ENCODE measurements at places on chromosomes 1 and 21. TPM values are rescaled to one million over a fixed set of nuclear protein-coding genes. Genes with fewer than 3 reads are reported as not detected.

GRCh38 chr1:156477526-156478249 lies 22.9 kb downstream of the MEF2D start:
- DNase-seq, result no peak
- peaks cover 51% of the 10 kb centered on the region for H3K36me3 ChIP-seq
- no peaks in the 10 kb centered on the region for H3K27me3 ChIP-seq
- H3K4me3 ChIP-seq, result no peak overlapping the region
- H3K4me1 ChIP-seq, result peaks cover 31% of the 10 kb centered on the region
- H3K27ac ChIP-seq, result peak overlapping the region; percentile 97

Gene AKNAD1
- total RNA-seq, result 0.17 TPM

DNA sequence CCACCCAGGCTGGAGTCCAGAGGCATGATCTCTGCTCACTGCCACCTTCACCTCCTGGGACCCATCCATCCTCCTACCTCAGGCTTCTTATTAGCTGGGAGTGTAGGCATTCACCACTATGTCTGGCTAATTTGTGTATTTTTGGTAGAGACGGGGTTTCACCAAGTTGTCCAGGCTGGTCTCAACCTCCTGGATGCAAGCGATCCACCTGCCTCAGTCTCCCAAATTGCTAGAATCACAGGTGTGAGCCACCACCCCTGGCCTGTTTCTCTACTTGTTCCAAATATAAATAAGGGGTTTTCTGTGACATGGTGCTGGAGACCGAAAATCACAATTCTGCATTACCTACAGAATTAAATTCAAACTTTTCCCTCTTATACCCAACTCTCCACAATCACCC lies 36.6 kb upstream of the HSD3B1 start:
- no peaks in the 10 kb centered on the region for H3K4me1 ChIP-seq
- DNase-seq, result no peak
- no peak overlapping the region for H3K27ac ChIP-seq
- no peaks in the 10 kb centered on the region for H3K27me3 ChIP-seq

DNA sequence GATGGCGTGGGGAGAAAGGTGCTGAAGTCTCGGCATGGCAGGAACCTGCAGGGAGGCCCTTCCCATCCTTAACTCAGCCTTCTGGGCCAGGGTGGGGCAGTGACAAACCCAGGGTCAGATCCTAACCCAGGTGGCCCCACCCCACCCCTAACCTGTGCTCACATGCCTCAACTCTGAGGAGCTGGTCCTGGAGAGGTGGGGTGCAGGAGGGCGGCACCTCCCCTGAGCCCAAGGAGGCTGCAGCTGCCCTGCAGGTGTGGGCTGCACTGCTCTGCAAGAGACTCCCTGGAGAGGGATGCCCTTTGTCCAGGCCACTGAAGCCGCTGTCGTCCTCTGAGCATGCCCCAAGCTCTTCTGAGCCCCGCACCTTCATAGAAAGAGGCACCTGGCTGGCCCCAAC lies 15.2 kb upstream of the ADAMTSL4 start:
- DNase-seq, result no peak
- no peak overlapping the region for H3K4me3 ChIP-seq
- H3K4me1 ChIP-seq, result peaks cover 12% of the 10 kb centered on the region
- H3K27me3 ChIP-seq, result no peaks in the 10 kb centered on the region
- no peak overlapping the region for H3K27ac ChIP-seq

DNA sequence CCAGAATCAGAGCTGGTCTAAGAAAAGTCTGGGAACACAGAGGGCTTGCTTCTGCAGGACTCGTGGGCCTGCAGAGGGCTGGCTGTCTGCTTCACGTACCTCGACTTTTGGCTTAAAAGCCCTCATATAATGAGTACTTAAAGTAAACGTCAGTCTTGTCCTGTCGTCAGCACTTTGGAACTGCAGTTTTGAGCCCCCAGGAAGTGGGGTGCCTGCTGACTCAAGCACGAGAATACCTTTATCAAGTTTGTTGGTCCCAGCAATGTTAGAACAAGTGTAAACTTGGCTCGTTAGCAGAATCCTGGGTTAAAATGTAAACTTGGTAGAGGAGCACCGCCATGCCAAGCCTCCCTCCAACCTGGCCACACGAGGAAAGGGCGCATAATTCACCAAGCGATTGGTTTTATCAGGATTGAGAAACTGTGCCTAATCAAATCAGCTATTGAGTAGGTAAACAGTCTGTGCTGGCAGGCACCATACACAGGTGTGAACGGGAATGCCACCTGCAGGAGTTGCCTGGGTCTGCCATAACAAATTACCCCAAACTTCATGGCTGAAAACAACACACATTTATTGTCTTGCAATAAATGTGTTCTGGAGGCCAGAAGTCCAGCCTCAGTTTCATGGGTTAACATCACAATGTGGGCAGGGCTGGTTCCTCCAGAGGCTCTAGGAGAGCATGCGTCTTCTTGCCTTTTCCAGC lies 45.0 kb upstream of the FHAD1 start:
- peaks cover 12% of the 10 kb centered on the region for H3K4me1 ChIP-seq
- H3K27ac ChIP-seq, result no peak overlapping the region
- no peak overlapping the region for H3K4me3 ChIP-seq
- no peaks in the 10 kb centered on the region for H3K27me3 ChIP-seq

DNA sequence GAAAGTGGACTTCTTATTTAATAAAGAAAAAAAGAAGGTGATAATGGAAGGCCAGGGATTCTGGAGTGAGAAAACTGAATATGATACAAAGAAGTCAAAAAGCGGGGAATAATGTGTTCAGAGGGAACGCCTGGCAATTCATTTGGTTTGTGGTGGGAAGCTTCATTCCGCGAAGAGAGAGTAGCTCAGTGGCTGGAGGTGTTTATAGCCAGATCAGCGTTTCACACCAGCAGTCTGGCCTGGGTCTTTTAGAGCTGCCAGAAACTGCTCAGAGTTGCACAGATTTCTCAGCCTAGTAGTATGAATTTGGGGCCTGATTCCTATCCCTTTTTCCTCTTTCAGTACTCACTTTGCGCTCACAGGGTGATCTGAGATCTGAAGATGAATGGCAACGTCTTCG lies 67.8 kb upstream of the IPO9 start:
- H3K4me1 ChIP-seq, result peaks cover 46% of the 10 kb centered on the region
- no peaks in the 10 kb centered on the region for H3K36me3 ChIP-seq
- no peak overlapping the region for H3K4me3 ChIP-seq
- no peak for DNase-seq
- H3K27me3 ChIP-seq, result no peaks in the 10 kb centered on the region

DNA sequence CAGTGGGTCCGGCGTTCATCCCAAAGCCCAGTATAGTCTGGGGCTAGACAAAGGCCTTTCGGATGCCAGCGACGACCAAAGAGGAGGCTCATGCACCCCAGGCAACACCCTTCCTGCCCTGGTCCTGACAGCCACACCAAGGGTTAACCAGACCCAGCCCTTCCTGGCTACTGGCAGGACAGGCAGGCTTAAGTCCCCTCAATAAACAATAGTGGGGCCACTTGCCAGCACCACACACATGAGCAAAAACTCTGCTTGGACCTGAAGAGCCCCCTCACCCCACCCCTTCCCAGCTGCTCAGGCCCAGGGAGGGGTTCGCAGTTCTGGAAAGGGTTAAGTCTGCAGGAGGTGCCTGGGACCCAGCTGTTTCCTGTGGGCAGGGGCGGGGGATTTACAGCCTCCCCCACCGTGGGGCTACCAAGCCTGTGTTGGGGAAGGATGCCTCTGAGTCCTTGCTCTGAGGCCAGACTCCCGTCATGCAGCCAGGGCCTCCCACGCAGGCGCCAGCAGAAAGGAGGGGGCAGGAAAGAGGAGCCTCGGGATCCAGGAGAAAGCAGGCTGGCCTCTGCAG lies 18.2 kb downstream of the PHLDA3 start:
- DNase-seq, result peak; percentile 92
- no peaks in the 10 kb centered on the region for H3K36me3 ChIP-seq
- peaks cover 7% of the 10 kb centered on the region for H3K4me1 ChIP-seq
- no peak overlapping the region for H3K4me3 ChIP-seq
- no peaks in the 10 kb centered on the region for H3K27me3 ChIP-seq

DNA sequence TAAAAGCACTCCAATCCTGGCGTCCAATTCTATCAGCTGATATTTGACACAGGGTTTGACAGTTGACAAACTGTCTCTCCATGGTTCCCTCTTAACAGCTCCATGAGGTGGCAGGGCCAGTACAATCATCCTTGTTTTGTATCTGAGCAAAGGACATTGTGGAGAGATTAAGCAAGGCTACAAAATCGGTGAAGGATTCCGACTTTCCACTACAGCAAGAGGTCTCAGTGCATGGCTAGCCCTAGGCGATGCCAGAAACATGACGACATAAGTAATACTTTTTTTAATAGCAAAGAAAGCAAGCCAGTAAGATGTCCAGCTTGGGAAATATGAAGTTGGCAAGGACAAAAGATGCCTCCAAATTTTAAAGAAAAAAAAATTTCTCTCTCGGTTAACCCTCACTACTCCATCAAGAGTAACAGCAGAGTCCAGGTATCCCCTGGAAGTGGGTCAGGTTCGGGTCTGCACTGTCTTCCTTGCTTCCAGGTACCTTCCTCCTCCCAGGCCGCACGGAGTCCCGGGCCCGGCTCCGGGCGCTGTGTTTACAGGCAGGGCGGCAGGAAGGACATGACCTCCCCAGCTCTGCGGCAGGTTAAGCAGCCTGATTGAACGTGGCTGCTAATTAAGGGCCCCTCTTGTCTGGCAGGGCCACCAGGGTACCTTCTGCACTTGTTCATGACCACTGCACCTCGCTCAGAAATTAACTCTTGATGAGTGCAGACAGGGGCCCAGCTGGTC lies 106.1 kb downstream of the SIM2 start:
- H3K4me1 ChIP-seq, result peaks cover 1% of the 10 kb centered on the region
- H3K4me3 ChIP-seq, result no peak overlapping the region

Gene S100A3
- 1.8 TPM for total RNA-seq

Gene HSPA6
- total RNA-seq, result 0.51 TPM

Gene PLA2G4A
- 3.9 TPM for total RNA-seq

DNA sequence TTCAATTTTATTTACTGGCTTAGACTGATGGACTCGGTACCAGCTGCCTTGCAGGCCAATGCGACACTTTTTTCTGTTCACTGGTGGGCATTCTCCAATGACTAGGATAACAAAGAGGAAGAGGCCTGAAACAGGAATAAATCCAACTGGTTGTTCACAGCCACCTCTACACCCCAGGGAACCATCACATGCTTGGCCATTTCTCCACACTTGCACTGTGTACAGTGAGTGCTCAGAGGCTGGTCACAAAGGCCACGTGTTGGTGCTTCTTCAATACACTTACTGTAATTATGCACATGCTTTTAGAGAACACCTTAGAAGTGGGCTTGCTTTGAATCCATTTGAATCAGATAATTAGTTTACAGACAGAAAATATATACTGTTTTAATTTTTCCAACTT lies 113.4 kb downstream of the FAM78B start:
- H3K4me3 ChIP-seq, result no peak overlapping the region
- no peaks in the 10 kb centered on the region for H3K36me3 ChIP-seq
- no peak overlapping the region for H3K27ac ChIP-seq
- H3K27me3 ChIP-seq, result no peaks in the 10 kb centered on the region
- no peaks in the 10 kb centered on the region for H3K4me1 ChIP-seq

DNA sequence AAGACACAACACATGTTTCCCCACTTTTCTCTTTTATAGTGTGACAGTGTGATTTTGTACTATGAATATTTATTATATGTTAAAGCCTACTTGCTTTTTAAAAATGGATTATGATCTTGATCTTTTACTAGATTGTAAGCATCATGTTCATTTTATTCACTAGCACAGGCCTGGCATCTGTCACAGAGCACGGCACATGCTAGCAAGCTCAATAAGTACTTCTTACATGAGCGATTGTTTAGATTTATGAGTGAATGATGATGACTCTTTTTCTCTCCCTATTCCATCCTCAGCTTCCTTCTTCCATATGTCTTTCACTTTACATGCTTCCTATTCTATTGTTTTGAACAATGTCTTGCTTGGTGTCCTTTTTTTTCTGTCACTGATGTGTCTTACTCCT lies 1454.1 kb downstream of the MRPL39 start:
- H3K4me3 ChIP-seq, result no peak overlapping the region
- H3K4me1 ChIP-seq, result no peaks in the 10 kb centered on the region
- no peak overlapping the region for H3K27ac ChIP-seq
- H3K27me3 ChIP-seq, result no peaks in the 10 kb centered on the region
- DNase-seq, result no peak

Gene REN
- 0.17 TPM for total RNA-seq

Gene OR2L8
- total RNA-seq, result not detected

GRCh38 chr1:143574891-143575520 lies 396.8 kb downstream of the FAM72C start:
- H3K27me3 ChIP-seq, result no peaks in the 10 kb centered on the region
- H3K4me3 ChIP-seq, result no peak overlapping the region

Gene FAM229A
- total RNA-seq, result 0.99 TPM

Gene C1orf87
- under 0.01 TPM for total RNA-seq

- peak; percentile 12 for DNase-seq
- no peaks in the 10 kb centered on the region for H3K36me3 ChIP-seq
- H3K4me3 ChIP-seq, result no peak overlapping the region
- H3K4me1 ChIP-seq, result peaks cover 5% of the 10 kb centered on the region
- H3K27me3 ChIP-seq, result no peaks in the 10 kb centered on the region
- no peak overlapping the region for H3K27ac ChIP-seq
Measured at GRCh38 chr1:43766086-43766784, 58.9 kb downstream of the ST3GAL3 start.

Gene GJC2
- 13.4 TPM for total RNA-seq

DNA sequence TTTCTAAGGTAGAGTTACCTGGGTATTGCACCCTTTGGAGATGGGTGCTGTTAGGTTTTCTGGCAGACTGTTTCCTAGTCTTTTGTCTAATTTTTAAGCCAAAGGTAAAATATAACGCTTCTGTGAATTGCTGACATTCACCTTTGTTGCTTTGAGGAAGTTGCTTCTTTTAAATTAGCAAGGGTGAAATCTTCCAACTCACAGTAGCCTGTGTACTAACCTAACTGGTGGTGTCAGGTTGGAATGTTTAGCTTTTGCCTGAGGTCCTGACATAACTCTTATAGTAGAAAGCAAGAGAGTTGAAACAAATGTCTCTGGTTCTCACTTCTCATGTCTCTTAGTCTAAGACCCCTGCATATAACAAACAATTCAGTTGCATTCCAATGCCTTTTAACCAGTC lies 61.1 kb upstream of the LPGAT1 start:
- no peak for DNase-seq
- H3K4me3 ChIP-seq, result no peak overlapping the region
- H3K27ac ChIP-seq, result no peak overlapping the region
- H3K36me3 ChIP-seq, result no peaks in the 10 kb centered on the region

Gene NCMAP
- not detected for total RNA-seq

Gene PTGER3
- total RNA-seq, result 1.5 TPM

Gene BRDT
- not detected for total RNA-seq
